ENCODE measurements at places on chromosomes 16 and 17.

DNA sequence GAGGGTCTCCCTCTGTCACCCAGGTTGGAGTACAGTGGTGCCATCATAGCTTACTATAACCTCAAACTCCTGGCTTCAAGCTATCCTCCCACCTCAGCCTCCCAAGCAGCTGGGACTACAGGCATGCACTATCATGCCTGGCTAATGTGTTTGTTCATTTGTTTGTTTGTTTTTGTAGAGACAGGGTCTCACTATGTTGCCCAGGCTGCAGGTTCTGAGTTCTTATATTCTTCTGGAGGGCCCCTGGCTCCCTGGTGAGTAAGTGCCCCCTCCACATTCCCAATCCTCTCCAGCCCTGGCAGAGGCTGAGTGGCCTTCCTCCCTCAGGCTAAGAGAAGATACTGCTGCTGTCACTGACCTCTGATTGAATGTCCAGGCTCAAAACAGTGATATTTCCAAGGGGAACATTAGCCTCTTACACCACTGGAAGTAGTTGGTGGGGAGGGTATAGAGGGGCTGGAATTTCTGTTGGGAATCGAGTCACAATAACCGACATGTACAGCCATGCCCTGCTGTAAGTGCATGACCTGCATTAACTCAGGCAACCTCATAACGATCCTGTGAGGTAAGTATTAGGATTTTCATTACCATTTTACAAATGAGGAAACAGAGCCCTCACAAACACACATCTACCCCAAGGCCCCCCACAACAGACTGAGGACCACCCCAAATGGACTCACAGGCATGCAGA, 2.7 kb upstream of the ETV4 start:
- no peak for DNase-seq

DNA sequence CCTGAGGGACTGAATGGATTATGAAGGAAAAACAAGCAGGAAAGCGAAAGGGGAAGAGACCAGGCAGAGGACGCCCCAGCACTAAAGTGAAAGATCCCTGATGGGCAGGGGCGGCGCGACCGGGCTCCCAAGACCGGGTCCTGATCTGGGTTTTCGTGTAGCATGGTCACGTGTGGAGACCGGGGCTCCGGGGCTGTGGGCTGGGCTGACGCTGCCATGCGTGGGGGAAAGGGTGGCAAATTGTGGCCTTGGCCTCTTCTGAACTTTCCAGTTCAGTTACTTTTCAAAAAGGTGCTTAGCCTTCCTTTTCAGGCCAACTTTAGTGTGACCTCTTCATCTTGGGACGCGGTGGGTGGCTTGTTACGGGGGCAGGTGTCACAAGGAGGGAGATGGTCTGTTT, 57.5 kb downstream of the METRNL start:
- DNase-seq, result no peak

DNA sequence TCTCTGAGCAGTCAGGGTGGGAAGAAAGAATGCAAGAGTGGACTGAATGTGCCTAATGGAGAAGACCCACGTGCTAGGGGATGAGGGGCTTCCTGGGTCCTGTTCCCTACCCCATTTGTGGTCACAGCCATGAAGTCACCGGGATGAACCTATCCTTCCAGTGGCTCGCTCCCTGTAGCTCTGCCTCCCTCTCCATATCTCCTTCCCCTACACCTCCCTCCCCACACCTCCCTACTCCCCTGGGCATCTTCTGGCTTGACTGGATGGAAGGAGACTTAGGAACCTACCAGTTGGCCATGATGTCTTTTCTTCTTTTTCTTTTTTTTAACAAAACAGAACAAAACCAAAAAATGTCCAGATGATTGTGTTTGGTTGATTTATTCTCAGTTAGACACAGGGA, 14.1 kb downstream of the IGFBP4 start:
- DNase-seq, result no peak

- no peak for DNase-seq
Measured at GRCh38 chr16:67407788-67408452, 8.4 kb downstream of the ZDHHC1 start.

GRCh38 chr17:418421-418751, 65.8 kb upstream of the RPH3AL start:
- DNase-seq, result no peak

- DNase-seq, result no peak
Measured at GRCh38 chr16:1749152-1750117, 21.9 kb downstream of the NME3 start.

DNA sequence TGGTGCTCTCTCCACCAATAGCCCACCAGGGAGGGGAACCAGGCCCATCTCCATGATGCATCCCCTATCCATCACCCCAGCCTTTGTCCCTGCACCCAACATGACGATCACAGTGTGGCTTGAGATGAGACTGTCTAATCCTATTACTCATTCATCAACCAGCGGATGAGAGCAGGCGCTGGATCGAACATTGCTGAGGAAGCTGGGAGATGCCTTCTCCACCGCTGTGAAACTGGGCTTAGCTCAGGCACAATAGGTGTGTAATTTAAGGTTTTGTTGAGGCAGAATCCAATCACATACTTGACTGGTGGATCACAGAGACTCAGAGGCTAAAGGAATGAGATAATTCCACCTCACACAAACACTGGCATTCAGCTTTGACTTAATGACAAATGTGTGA, 64.6 kb upstream of the IRX3 start:
- DNase-seq, result no peak

- no peak for DNase-seq
Measured at GRCh38 chr17:34672176-34672785, 92.9 kb downstream of the TMEM132E start.

DNA sequence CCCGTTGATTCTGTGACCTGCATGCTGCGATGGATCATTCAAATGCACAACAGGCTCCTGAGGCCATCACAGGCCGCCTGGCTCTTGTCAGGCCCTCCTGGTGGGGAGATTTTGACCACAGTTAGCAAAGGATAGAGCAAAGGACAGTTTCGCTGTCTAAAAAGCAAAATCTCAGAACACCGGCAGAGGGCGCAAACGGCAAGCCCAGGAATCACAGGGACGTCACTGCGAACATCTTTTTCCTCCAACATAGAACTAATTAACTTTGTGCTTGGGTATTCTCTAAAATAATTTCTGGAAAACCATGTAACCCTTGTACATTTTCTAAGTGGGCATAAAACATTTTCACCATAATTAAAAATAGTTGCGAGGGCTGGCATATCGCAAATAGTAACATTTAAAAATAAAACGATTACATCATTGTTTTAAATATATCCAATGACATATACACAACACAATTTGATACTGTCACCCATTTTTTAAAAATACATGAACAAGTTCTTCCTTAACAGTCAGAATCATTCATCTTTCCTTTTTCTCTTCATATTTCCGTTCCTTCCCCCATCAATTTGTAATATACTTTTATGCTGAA, 19.7 kb upstream of the SLC47A1 start:
- DNase-seq, result no peak

- DNase-seq, result no peak
Measured at GRCh38 chr16:17457997-17458396, 12.8 kb downstream of the XYLT1 start.

DNA sequence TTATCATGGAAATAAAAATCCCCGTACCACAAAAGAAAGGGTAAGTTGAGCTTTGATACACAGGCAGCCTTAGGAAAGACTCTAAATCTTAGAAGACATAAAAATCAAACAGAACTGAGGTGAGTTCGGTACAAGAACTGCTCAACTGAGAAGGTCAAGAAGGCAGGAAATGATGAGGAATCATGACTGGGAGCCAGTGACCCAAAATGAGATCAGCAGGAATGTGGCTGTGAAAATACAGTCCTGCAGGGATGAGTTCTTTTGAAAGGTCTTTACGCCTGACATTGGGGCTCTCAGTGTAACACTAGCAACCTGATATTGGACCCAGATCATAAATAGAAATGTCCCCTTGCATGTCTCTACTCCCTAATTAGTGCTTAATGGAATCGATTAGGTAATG, 56.3 kb upstream of the CDH11 start:
- DNase-seq, result no peak

DNA sequence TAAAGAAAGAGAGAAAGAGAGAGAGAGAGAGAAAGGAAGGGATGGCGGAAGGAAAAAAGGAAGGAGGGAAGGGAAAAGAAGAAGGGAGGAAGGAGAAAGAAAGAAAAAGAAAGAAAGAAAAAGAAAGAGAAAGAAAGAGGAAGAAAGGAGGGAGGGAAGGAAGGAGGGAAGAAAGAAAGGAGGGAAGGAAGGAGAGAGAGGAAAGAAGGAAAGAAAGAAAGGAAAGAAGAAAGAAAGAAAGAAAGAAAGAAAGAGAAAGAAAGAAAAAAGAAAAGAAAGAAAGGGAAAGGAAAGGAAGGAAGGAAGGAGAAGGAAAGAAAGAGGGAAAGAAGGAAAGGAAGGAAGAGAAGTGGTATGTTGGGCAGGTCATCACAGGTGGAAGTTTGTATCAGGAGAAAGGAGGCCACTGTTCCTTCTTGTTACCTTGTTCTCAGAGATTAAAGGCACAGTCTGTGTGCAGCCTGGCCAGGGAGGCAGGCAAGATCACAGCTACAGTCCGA, 19.3 kb downstream of the SLC35G3 start:
- no peak for DNase-seq

DNA sequence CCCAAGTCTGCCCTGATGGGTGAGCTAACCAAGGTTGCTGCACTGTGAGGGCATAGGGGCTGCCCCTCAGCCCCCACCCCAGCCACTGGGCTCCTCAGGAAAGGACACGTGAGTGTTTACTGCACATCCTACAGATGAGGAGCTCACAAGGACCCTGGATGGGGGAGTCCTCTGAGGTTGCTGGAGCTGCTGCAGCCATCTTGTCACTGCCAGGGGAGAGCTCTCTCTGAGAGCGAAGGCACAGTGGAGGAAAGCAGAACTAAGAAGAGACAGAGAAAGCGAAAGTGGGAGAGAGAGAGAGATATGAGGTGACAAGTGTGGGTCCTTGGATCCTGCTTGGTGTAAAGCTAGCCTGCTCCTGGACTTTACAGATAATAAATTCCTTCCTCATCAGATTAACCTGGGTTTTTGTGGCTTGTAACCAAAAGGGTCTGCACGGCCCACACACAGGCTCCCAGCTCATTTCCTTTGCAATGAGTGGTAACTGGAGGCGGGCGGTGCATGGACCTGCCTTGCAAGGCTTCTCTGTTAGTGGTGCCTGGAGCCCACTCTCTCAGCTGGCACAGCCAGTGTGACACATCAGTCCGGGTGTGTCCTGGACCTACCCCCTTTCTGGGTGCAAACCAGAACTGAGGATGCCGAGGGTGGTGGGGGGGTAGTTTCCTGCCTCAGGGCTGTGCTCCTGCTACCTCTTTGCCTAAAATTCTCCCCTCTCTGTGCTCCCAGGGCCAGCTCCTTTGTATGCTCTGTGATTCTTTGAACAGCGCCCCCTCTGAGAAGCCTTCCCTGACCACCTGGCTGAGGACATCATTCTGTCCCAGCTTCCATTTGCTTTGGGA, 14.2 kb downstream of the SNX20 start:
- no peak for DNase-seq

DNA sequence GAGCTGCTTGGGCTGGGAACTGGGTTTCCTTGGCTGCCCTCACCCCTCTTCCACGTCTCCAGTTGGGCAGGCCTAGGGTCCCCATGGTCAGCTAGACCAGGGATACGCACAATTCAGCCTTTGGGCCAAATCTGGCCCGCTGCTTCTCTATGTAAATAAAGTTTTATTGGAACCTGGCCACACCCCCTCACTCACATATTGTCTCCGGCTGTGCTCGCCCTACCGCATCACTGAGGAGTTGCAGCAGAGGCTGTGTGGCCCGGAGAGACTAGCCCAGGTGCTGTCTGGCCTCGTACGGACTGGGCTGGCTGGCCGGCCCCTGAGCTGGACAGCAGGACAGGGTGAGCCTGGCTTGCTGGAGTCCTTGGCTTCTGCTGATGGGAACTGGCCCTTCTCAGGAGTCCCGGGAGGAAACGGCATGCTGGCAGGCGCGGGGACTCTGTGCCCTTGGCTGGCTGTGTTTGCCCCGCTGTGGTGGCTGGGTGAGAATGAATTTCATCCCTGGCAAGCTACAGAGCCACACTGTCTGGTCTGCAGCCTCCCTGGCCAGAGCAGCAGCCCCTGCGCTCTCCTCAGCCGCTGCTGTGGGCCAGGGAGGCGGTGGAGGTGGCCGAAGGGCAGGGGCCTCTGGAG, 82.0 kb downstream of the ENGASE start:
- no peak for DNase-seq

- no peak for DNase-seq
Measured at GRCh38 chr16:85094812-85095211, 17.5 kb downstream of the CIBAR2 start.

- DNase-seq, result no peak
Measured at GRCh38 chr17:81080019-81080418, 45.1 kb downstream of the BAIAP2 start.

DNA sequence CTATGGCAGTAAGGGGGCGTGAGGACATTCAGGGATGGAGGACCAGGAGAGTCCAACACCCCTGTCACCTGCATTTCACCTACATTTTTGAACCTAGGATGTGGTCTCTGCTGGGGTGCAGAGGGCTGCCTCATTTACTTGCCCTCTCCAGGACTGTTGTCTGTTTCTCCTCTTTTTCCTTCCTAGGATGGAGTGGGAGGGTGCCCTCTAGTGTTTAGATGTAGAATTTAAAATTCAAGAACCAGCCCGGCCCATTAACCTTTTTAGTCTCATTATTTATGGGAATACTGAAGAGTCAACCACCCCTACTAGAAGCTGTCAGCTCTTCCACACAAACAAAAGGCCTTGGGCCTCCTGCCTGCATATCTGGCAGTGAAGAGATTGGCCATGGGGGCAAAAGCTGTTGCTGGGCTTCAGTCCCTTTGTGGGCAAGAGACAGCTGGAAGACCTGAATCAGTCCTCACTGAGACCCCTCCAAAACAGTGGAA, 2.5 kb upstream of the STARD3 start:
- no peak for DNase-seq

DNA sequence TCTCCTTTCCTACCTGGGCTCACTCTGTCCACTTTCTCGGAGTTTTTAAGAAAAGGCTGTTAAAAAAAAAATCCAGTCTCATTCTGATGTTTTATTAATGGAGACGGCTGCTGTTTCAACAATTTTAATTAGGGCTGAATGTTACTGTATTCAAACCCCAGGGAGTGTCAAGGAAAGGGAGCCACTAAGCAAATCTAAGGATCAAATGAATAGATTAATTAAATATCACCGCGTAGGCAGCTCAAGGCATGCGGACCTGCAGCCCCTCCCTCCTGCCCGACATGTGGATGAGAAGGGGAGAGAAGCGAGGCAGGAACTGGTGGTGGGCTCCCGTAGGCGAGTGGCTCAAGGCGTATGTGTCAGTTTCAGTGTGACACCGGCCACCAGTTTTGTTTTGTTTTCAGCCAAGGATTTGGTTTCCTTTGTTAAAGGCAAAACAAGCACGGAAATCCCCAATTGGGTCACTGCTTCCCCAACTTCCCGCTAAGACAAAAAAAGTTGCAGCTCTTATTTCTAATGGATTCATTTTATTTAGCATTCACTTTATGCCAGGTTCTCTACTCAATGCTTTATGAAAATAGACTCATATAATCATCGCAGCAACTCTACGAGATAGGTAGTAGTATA, 110.6 kb downstream of the GP2 start:
- DNase-seq, result no peak

GRCh38 chr17:49223517-49224197, 6.9 kb downstream of the PHOSPHO1 start:
- no peak for DNase-seq

DNA sequence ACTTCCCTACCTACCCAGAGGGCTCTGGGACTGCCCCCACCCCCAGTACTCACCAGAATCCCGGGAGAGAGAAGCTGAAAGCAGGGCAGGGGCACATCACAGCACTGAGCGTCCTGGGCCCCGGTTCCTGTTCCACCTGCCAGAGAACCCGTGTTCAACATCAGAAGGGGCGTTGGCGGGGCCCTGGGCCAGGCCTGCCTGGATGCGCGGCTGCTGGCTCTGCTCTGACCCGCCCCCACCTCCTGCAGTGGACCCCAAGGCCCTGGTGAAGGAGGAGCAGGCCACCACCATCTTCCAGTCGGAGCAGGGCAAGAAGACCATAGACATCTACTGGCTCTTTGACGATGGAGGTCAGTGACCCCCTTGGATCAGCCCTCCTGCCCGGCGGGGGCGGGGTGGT, 27.7 kb downstream of the SLC12A3 start:
- DNase-seq, result no peak
